Putamen (tissue), 1 donor: ENCODE measurements at places on chromosomes 2 and 18.

DNA sequence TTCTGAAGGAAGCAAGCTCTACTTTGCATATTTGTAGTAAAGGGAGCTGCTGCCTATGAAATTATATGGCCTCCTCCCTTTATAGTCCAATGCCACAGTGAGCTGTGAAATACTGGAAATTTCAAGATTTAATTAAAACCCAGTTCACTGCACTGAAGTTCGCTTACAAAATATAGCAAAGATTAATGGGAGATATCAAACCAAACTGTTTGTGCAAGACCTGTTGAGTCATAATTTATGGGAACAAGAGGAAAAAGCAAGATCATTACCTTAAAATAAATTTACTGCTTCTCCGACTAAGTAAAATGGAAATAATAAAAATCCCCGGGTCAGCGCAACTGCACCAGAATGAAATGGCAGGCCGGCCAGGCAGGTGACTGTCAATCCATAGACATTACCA, 215.5 kb upstream of the RAB6C start:
- no peak for DNase-seq

- DNase-seq: no peak
These were observed 50.1 kb downstream of the THUMPD2 start for GRCh38 chr2:39728941-39729351.

DNA sequence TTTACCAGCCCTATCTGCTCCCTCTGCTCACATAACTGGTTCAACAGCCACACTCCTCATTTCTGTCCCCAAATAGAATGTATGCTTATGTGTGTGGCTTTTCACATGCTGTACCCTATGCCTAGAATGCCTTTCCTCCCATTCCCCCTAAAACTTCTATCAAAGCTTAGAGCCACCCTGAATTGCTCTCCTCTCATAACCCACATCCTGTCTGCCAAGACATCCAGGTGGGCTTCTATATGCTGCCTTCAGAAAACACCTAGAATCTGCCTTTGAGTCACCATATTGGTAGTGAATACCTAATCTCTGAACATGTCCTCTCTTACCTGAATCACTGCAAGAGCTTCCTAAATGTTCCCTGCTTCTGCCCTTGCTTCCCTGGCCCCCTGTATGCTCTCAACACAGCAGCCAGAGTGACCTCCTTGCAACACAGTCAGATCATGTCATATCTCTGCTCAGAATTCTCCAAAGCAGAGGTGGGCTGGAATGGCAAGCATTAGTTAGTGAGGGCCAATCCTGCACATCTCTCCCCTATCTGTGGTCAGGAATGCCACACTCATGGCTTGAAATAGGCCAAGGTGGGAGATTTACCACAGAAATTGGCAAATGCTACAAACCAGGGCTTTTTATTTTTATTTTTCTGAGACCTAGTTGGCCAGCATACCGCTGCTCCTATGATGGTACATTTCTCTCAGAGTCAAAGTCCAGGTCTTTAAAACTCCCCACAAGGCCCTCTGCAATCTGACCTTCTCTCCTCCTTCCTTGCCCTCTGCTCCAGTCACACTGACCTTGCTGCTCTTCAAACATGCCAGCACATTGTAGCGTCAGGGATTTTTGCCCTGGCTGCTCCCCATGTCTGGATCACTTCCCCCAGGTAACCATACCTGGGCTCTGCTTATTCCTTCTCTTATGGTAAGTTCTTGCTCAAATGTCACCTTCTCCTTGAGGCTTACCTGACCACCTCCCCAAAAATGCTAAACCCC, 111.8 kb upstream of the STON1 start:
- no peak for DNase-seq

DNA sequence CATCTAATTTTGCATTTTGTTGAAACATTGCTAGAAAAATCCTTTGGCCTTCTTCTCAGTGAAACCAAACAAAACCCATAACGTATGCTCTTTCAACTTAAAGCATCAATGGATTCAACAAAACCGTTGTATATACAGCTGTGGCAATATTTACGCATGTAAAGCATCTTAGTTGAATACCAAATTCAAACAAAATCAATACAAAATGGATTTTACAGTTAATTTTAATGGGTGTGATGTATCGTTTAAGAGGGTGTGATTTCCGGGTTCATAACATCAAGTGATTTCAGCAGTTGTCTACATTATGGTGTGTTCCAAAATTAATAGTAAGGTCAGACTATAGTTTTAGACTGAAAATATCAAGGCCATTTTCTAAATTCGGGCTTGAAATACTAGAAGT, 198.2 kb downstream of the TGIF1 start:
- DNase-seq: no peak

GRCh38 chr2:114661971-114662939, 219.8 kb downstream of the DPP10 start:
- DNase-seq: peak; percentile 18

DNA sequence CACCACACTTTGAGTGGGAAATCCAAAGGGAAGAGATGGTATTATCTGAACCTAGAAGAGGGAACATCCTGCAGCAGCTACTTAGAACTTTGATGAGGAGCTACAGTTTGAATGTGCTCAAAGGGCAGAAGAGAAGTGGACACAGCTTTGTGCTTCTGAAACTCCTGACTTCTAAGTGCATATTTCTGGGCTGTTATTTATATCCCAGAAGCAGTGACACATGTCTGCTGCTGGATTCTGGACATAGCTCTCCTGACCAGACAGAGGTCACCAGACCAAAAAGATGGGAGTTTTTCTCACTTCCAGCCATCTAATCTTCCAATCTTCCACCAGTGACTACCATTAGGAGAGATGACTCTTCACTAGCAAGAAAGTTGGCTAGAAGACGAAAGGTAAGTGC, 153.9 kb downstream of the FSIP2 start:
- DNase-seq: no peak

DNA sequence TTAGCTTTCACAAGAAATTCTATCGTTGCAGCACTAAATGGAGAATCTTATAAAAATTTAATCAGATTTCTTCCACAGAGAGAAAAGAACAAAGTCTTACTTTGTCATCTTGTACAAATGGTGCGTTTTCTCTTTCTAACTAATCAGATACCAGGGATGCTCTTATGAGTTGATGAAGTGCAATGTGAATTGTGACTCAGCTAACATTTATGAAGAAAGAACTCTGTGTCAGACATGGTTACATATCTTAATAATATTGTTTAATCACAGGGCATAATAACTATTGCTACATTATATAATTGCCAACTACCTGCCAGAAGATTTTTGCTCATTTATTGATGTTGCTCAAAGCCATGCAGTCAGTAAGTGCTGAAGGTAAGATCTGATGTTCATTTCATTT, 465.0 kb downstream of the CCDC85A start:
- DNase-seq: no peak

- no peak for DNase-seq
These were observed 185.6 kb upstream of the HNRNPA3 start for GRCh38 chr2:177026956-177027355.

GRCh38 chr2:78977661-78978145, 47.8 kb upstream of the REG3G start:
- DNase-seq: no peak

GRCh38 chr18:34951625-34952379, 89.4 kb upstream of the MAPRE2 start:
- no peak for DNase-seq

- no peak for DNase-seq
These were observed 13.0 kb upstream of the PROC start for GRCh38 chr2:127405255-127405610.

GRCh38 chr18:77124452-77124922, 8.1 kb downstream of the MBP start:
- DNase-seq: no peak

- no peak for DNase-seq
These were observed 170.5 kb downstream of the ANKRD44 start for GRCh38 chr2:197140045-197140444.

DNA sequence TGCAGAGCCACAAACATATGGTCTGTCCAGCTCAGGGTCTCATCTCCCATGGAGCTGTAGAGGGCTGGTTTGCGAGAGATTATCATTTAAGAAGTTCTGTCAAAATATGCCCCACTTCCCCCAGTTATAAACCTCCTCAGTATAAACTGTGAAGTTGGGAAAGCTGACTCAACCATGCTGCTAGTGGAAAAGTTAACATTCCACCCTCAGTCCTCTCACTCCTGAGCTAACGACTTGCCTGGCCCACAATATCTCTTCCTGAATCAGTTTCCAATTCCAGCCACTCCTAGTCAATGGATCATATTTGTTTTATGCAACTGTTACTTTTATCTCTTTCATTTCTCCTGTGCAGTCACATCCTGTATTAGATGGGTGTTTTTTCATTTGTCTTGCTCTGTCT, 326.2 kb downstream of the SETBP1 start:
- DNase-seq: no peak

- no peak for DNase-seq
These were observed 3.2 kb downstream of the UBXN4 start for GRCh38 chr2:135744760-135745314.
